ENCODE measurements at places on chromosomes 13 and 19. TPM values are rescaled to one million over a fixed set of nuclear protein-coding genes. Genes with fewer than 3 reads are reported as not detected.

DNA sequence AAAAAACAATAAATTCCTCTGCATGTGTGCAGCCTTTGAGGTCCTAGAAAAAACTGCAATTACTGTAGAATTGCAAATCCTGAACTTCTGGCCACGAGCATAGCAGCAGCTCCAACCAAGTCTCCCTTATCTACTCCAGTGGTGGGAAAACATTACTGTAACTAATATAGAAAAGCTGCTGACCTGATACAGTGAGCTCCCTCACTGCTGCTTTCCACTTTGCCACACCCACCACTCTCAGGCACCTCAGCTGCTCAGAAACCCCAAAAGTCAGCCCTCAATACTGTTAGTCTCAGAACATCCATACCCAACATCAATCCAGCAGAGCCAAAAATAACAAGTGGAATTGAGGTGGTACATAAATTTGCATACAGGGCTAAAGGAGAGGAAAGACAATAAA lies 192.5 kb downstream of the POU4F1 start:
- no peak for DNase-seq

- peak; percentile 88 for DNase-seq
These were observed 360 bp downstream of the DDX39A start for GRCh38 chr19:14418856-14419105.

VSIG10L gene
- 2.1 TPM for total RNA-seq

ZNF878 gene
- 1.1 TPM for total RNA-seq

ETV2 gene
- total RNA-seq: 1.9 TPM

DNA sequence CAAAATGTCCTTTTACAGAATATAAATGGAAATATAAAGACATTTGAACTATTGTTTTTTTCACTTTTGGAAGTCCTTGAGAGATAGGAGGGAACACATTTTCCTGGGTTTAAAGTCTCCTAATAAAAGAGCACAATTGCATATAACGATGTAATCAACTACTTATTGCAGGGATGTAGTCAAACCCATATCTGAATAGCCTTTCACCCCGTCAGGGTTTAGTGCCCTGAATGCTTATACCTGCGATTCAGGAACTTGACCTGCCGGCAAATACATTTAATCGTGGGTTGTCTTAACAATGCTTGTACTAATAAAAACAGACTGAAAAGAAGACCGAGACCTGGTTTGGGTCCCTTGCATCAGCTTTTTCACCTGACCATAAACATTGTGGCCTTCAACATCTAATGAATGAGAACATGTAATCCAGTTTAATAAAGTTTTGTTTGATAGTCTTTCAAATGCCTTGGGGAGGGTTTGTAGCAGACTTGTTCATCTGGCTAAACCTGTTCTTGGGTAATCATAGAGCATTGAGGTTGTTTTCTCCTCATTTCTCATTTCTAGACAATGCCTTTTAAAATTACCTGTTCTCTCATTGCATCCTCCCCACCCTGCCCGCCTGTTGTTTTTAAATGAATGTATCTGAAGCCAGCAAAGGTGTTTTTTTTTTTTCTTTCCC lies 7.0 kb downstream of the KLF5 start:
- DNase-seq: peak; percentile 66

DNA sequence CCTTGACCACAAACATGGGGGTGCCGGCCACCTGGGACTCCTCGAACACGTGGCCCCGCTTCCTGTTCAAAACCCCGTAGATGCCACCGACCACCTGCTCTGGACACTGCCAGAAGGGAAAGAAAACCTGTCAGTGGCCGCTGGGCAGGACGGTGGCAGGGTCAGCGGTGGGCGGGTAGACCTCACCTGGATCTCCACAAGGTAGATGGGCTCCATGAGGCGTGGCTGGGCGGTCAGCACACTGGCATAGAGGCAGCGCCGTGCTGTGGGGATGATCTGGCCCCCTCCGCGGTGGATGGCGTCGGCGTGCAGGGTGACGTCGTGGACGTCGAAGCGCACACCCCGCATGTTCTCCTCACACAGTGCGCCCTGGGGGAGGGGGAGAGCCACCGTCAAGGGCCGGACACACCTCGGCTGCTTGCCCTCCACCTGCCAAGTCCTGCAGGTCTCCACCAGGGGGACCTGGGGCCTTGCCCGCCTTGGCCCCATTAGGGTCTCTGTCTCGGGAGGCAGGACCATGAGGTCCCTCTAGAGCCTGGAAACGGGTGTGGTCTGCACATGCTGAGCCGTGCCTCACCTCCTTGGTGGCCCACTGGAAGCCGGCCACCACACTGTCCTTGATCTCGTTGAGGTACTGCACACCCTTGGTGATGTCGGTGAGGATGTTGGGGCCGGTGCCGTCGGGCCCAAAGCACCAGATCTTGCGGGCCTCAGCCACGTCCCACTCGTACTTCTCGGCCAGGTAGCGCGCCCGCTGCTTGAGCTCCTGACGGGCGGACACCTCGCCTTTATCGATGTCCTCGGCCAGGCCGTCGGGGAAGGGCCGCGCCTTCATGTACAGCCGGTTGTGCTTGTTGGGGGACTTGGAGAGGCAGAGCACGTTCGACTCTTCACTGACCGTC lies 6.6 kb upstream of the DAPK3 start:
- DNase-seq: no peak

DPF1 gene
- not detected for total RNA-seq

GRCh38 chr13:110187641-110188161 lies 119.3 kb downstream of the COL4A1 start:
- no peak for DNase-seq

DNA sequence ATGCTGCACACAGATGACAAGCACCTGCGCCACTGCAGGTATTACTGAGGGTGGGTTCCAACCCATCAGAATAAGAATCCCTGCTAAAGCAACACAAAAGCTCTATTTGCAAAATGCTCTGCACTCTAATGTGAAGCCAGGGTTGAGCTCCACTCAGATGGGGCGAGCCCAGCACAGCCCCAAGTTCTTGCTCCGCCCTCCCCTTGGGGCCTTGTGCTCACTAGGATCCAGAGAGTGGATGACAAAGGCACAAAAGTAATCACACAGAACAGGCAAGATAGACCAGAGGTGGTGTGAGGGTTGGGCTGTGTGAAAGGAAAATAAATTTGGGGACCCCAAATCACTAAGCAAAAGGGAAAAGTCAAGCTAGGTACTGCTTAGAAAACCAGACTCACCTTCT lies 8.2 kb upstream of the ZNF611 start:
- DNase-seq: no peak

PTPRS gene
- total RNA-seq: 7.9 TPM

TPTE2 gene
- 0.15 TPM for total RNA-seq

GADD45B gene
- 17.5 TPM for total RNA-seq

GRCh38 chr19:49887037-49887664 lies 9.5 kb downstream of the IL4I1 start:
- no peak for DNase-seq

GRCh38 chr13:113586661-113587479 lies 2.3 kb downstream of the TFDP1 start:
- DNase-seq: peak; percentile 17

C19orf73 gene
- total RNA-seq: 3.5 TPM

POSTN gene
- total RNA-seq: 20.6 TPM

GRCh38 chr13:39712626-39713025 lies 57.2 kb downstream of the COG6 start:
- no peak for DNase-seq

DNA sequence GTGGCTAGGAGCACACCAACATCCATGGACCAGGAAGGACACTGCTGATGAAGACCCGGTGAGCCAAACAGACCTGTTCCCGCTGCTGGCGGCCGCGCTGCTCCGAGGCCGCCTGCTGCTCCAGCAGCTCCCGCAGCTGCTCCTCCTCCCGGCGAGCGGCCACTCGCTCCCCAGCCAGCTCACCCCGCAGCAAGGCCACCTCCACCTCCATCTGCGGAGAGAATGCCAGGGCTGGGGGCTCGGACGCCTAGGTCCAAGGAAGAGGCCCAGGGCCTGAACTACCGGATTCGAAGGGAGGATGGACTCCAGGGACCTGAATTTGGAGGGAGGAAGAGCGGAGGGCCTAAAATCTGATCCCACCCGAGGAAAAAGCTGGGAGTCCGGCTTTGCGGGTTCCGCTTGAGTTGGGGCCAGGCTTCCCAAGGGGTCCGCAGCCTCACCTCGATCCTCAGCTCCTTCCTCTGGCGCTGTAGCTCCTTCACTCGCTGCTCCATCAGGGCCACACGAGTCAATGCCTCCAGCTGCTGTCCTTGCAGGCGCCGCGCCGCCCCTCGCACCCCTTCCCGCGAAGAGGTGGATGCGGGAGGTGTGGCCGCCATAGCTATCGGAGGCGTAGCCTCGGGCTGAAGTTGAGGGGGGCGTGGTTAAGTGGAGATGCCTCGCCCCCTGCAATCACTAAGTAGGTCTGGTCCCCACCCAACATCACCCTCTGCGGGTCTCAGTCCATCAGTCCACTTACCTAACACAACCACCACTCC lies 2.7 kb downstream of the PHLDB3 start:
- DNase-seq: no peak

DNA sequence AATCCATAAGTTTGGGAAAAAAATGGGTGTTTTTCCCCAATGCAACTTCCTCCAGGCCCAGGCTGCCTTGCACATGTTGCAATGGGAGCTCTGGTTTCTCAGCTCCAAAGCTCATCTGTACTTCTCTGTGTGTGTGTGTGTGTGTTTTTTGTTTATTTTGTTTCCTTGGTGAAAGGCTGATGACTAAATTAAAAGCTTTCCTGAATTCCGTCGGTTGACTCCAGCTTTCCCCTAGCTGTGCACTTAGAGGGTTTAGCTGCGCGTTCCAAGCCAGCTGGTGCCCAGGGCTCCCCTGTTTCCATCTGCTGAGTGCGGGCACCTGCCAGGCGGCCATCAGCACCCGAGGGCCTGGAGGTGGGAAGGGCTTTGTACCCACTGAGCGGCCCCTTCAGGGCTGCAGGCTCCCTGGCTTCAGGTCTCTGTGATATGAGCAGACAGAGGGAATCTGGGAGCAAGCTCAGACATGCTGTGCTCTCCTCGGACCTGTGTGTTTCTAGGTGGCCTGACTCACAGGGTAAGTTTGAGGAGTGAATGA lies 129.1 kb upstream of the SOX1 start:
- no peak for DNase-seq

DNA sequence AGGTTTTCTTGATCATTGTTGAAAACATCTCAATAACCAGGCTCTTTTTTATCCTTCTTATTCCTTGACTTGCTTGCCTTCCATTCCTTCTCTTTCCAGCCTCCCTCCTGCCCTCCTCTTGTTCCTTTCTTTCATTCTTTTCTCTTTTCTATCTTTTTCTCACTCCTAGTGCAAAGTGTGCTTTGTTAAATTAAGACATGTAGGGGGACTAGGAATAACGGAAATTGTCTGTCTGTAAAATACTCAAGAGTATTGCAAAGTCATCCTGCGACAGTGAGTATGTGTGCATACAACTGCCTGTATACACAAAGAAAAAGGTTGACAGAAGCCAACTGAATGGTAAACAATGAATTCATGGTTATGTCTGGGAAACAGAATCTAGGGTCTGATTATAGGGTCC lies 70.1 kb downstream of the LRRC63 start:
- DNase-seq: no peak

- no peak for DNase-seq
These were observed 17.8 kb upstream of the ZNF726 start for GRCh38 chr19:23896912-23897311.

GRCh38 chr19:2702170-2703076 lies at the start of gene GNG7:
Gene GNG7 (minus strand): TSS chr19:2702694. CDS start chr19:2520688, 182,006 bp downstream.
- peak; percentile 95 for DNase-seq

ZNF562 gene
- total RNA-seq: 34.7 TPM

GRCh38 chr13:40292108-40292507 lies 374.3 kb downstream of the FOXO1 start:
- no peak for DNase-seq

AKT1S1 gene
- 32.7 TPM for total RNA-seq

- peak; percentile 45 for DNase-seq
These were observed 7.7 kb downstream of the KDM4B start for GRCh38 chr19:4976401-4977298.

DNA sequence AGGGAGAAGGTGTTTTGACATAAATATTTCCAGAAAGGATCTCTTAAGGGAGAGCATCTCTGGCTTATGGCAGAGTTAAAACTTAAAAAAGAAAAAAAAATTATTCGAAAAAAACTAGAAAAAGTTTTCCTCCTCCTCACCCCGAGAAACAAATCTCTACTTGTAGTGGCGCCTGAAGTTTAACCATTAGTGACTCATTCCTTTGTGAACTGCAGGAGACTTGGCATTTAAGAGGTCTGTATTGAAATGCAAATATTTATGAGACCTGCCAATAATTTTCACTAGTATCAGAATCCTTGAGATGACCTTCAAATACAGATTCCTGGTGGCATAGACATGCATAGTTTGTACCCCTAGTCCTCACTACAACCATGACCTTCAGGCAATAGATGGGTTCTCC lies 64.9 kb upstream of the MED4 start:
- DNase-seq: no peak

FCAR gene
- 0.88 TPM for total RNA-seq

RAB11B gene
- total RNA-seq: 127 TPM

GRCh38 chr13:28704919-28705318 lies 13.9 kb downstream of the SLC46A3 start:
- no peak for DNase-seq

DACH1 gene
- 3.9 TPM for total RNA-seq

DNA sequence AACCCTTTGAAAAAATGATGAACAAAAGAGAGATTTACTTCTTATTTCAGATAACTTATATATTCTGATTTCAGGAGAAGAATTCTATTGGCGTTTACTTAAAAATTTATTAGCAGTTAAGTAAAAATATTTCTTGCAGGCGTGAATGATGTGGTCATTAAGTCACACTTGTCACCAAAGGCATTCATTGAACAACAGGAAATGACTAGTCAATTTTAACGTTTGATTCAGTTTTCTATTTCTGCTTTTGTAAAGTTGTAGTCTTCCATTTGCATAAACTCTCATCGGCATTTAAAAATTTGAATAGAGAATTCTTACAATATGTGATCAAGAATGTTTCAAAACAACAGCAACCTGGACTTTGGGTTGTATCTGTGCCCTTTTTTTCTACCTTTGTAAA lies 83.4 kb downstream of the GPR12 start:
- DNase-seq: no peak

Data from colonic mucosa (tissue), 4 donors.